CD4-positive, alpha-beta memory T cell (primary cell): ENCODE measurements at places on chromosomes 2 and 18. TPM values are rescaled to one million over a fixed set of nuclear protein-coding genes. Genes with fewer than 3 reads are reported as not detected.

- H3K27me3 ChIP-seq = no peaks in the 10 kb centered on the region
- H3K27ac ChIP-seq = no peak overlapping the region
- no peak overlapping the region for H3K4me3 ChIP-seq
Observed at GRCh38 chr2:189834059-189834458, 49.8 kb downstream of the PMS1 start.

The DPP4 gene
- total RNA-seq = 40.2 TPM

DNA sequence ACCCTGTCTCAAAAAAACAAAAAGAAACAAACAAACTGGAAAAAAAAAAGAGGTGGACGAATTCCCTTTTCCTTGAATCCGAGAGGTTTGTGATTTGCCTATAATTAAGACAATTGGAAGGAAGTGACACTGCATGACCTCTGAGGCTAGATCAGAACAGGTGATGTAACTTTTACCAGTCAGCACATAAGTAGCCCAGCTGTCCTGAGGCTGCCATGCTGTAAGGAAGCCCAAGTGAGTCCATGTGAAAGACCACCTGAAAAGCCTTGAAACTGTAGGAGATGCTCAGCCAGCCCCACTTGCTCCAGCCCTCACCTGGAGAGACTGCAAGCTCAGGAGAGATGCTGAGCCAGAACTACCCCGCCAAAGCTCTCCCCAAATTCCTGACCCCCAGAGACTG lies 166.8 kb downstream of the TGIF1 start:
- DNase-seq = no peak
- no peak overlapping the region for H3K27ac ChIP-seq
- H3K27me3 ChIP-seq = no peaks in the 10 kb centered on the region
- no peaks in the 10 kb centered on the region for H3K36me3 ChIP-seq

- no peaks in the 10 kb centered on the region for H3K27me3 ChIP-seq
- no peak overlapping the region for H3K27ac ChIP-seq
- DNase-seq = no peak
- H3K4me3 ChIP-seq = no peak overlapping the region
- H3K4me1 ChIP-seq = no peaks in the 10 kb centered on the region
Observed at GRCh38 chr2:51846796-51847195, 814.9 kb upstream of the NRXN1 start.

The DQX1 gene
- total RNA-seq = 0.44 TPM

The UGP2 gene
- total RNA-seq = 77.6 TPM

The YPEL5 gene
- 88.4 TPM for total RNA-seq

The NAT8 gene
- not detected for total RNA-seq

- H3K4me3 ChIP-seq = no peak overlapping the region
- no peak for DNase-seq
- H3K4me1 ChIP-seq = no peaks in the 10 kb centered on the region
- no peaks in the 10 kb centered on the region for H3K27me3 ChIP-seq
Observed at GRCh38 chr2:231909631-231910030, 16.6 kb downstream of the NPPC start.

DNA sequence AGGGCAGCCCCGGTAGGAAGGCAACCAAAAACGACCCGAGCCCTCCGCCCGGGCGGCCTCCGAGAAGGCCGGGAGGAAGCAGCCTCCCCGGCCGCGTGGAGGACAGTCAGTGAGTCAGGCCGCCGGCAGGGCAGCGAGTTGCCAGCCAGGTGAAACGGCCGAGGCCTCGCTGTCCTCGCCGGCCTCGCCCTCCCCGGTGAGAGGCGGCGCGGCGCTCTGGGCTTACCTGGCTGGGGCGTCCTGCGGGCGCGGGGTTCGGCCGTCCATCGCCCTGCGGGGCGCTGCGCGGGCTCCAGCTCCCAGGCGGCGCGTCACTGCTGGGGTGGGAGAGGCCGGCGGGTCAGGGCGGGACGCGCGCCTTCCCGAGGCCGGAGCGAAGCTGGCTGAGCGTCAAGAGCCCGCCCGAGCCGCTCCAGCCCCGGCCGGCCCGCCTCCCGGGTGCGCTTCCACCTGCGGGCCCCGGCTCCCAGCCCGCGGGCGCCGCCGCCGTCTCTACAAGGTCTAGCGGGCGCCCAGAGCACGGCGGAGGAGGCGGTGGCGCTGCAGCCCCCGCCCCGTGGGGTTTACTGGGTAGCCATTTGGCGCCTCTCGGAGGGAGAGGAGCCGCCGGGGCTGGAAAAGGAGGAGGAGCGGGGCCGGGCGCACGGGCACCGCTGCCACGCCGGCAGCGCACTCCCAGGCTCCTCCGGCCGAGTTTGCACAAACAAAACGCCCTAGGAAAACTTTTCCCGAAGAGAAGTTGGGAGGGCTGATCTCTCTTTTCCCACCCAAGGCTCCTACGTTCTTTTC lies 499 bp downstream of the COBLL1 start:
- no peak for DNase-seq
- H3K4me1 ChIP-seq = no peaks in the 10 kb centered on the region
- H3K36me3 ChIP-seq = no peaks in the 10 kb centered on the region
- no peaks in the 10 kb centered on the region for H3K27me3 ChIP-seq

The FBLN7 gene
- total RNA-seq = 34.3 TPM

DNA sequence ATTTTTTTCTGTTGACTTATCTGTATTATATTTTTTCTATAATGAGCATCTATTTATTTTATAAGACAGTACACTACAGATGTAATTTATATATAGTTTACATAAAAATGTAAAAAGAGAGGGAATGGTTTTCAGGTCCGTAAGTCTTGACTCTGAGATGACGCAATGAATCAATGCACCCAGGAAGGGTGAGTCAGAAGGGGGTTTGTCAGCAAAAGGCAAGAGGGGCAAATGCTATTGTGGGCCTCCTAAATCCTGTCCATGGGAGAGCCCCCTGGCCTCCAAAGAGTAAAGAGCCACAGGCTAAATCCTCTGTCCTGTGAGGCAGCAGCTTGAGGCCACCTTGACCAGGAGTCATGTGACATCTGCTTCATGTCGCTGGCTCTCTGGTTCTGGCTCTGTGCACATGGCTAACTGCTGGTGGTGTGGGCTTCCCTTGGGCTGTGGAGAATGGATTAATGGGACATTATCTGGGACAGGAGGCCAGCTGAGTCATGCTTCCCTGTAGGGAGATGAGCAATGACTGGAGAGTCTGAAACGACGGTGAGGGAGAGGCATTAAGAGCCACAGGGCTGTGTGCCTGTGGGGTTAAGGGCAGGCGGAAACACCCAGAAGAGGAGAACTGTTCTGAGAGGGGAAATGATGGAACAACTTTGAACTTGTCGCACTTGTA lies 22.8 kb upstream of the ASB18 start:
- H3K27me3 ChIP-seq = peaks cover 4% of the 10 kb centered on the region
- no peaks in the 10 kb centered on the region for H3K36me3 ChIP-seq
- H3K27ac ChIP-seq = no peak overlapping the region

The RNF144A gene
- 41.1 TPM for total RNA-seq

GRCh38 chr2:39506215-39506614 lies 69.1 kb upstream of the MAP4K3 start:
- H3K36me3 ChIP-seq = no peaks in the 10 kb centered on the region
- no peak overlapping the region for H3K27ac ChIP-seq
- DNase-seq = no peak
- H3K27me3 ChIP-seq = peaks cover 3% of the 10 kb centered on the region
- no peak overlapping the region for H3K4me3 ChIP-seq

The SLC9A4 gene
- total RNA-seq = not detected

GRCh38 chr2:12335131-12335530 lies 381.6 kb upstream of the TRIB2 start:
- no peaks in the 10 kb centered on the region for H3K27me3 ChIP-seq
- no peak for DNase-seq
- H3K4me3 ChIP-seq = no peak overlapping the region
- no peak overlapping the region for H3K27ac ChIP-seq
- peaks cover 5% of the 10 kb centered on the region for H3K4me1 ChIP-seq

- H3K27me3 ChIP-seq = no peaks in the 10 kb centered on the region
- H3K27ac ChIP-seq = no peak overlapping the region
- no peak for DNase-seq
- H3K4me1 ChIP-seq = peaks cover 12% of the 10 kb centered on the region
- H3K36me3 ChIP-seq = no peaks in the 10 kb centered on the region
- no peak overlapping the region for H3K4me3 ChIP-seq
Observed at GRCh38 chr2:37549598-37549997, 121.8 kb downstream of the CDC42EP3 start.

- H3K27me3 ChIP-seq = no peaks in the 10 kb centered on the region
- no peak for DNase-seq
- peaks cover 12% of the 10 kb centered on the region for H3K4me1 ChIP-seq
- H3K27ac ChIP-seq = no peak overlapping the region
Observed at GRCh38 chr2:238952261-238952919, 104.5 kb downstream of the TWIST2 start.

DNA sequence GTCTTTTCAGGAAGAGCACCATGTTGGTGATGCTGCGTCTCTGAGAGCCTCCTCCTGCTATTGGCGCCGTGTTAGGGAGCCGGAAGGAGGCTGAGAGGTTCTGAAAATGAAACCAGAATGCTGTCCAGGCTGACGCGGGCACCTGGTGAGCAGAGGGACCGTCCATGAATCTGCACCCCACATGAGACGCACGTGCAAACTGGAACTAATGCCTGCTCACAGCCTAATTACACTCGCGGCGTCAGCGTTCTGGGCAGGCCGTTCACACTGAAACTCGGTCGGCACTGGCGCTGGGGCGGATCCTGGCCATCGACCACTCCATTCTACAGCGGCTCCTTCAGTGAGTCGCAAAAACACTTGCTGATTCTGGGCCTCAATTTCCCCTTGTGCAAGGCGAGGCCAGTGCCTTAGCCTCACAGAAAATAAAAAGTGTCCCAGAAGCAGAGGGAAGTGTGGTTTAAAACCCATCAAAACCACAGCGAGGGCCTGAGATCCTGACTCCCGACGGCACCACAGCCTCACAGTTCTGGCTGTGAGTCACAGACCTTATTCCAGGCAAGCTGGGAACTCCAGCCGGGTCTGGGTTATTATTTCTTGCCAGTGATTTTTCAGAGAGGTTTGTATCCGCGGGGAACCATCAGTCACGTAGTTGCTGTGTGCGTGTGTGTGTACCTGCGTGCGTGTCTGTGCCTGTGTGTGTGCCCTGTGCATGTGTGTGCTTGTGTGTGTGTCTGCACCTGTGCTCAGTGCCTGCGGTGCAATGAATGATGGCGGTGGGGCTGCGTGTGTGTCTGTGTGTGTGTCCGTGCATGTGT lies 49.1 kb upstream of the CTDP1 start:
- H3K27ac ChIP-seq = no peak overlapping the region
- H3K4me1 ChIP-seq = no peaks in the 10 kb centered on the region
- DNase-seq = no peak
- no peak overlapping the region for H3K4me3 ChIP-seq
- no peaks in the 10 kb centered on the region for H3K27me3 ChIP-seq
- H3K36me3 ChIP-seq = no peaks in the 10 kb centered on the region

- no peak for DNase-seq
- no peaks in the 10 kb centered on the region for H3K27me3 ChIP-seq
- no peaks in the 10 kb centered on the region for H3K36me3 ChIP-seq
Observed at GRCh38 chr2:237720957-237721356, 77.6 kb upstream of the RBM44 start.

The CDCA7 gene
- 2.9 TPM for total RNA-seq

- no peak for DNase-seq
- H3K36me3 ChIP-seq = no peaks in the 10 kb centered on the region
- no peak overlapping the region for H3K4me3 ChIP-seq
- H3K27me3 ChIP-seq = no peaks in the 10 kb centered on the region
Observed at GRCh38 chr2:98709535-98709934, 21.4 kb downstream of the MGAT4A start.

- H3K27ac ChIP-seq = no peak overlapping the region
- H3K36me3 ChIP-seq = no peaks in the 10 kb centered on the region
- no peak overlapping the region for H3K4me3 ChIP-seq
Observed at GRCh38 chr2:80592106-80592505, 287.6 kb upstream of the LRRTM1 start.

DNA sequence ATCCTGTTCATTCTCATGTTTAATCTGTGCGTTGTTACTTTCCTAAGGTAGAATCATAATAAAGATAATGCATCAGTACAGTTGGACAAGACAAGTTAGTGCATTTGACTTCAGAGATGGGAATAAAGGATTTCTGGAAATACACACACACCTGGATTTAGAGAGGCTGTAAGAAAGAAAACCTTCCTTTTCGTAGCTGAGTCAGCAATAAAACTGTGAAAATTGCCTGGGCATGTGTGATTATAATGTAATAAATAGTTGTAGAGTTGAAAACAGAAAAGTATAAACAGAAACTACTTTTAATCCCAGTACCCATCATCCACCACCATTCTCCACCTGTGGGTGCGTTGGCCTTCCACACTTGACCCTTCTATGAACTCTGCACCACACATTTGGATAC lies 15.4 kb downstream of the CFAP53 start:
- DNase-seq = no peak
- no peak overlapping the region for H3K27ac ChIP-seq
- no peaks in the 10 kb centered on the region for H3K27me3 ChIP-seq
- no peak overlapping the region for H3K4me3 ChIP-seq
- H3K4me1 ChIP-seq = no peaks in the 10 kb centered on the region

The PKDCC gene
- not detected for total RNA-seq

- no peak overlapping the region for H3K4me3 ChIP-seq
- H3K36me3 ChIP-seq = no peaks in the 10 kb centered on the region
- H3K27ac ChIP-seq = no peak overlapping the region
- DNase-seq = no peak
Observed at GRCh38 chr2:70467831-70468779, 85.5 kb downstream of the TGFA start.

The SERPINB5 gene
- not detected for total RNA-seq

- no peaks in the 10 kb centered on the region for H3K36me3 ChIP-seq
- no peak overlapping the region for H3K27ac ChIP-seq
- DNase-seq = no peak
- no peaks in the 10 kb centered on the region for H3K4me1 ChIP-seq
Observed at GRCh38 chr2:6971502-6971901, 54.3 kb downstream of the RNF144A start.

DNA sequence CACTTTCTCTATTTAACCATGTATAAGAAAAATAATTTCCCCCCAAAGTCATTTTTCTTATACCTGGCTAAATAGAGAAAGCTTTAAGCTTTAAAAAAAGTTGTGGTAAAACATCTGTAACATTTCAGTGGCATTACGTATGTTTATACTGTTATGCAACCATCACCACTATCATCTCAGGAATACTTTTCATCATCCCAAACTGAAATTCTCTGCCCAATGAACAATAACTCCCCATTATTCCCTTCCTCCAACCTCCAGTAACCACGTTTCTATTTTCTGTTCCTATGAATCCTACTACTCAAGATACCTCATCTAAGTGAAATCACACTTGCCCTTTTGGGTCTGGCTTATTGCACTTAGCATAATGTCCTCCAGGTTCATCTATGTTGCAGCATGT lies 1.7 kb upstream of the SLC3A1 start:
- H3K4me3 ChIP-seq = no peak overlapping the region
- H3K27me3 ChIP-seq = no peaks in the 10 kb centered on the region
- DNase-seq = no peak

- no peaks in the 10 kb centered on the region for H3K27me3 ChIP-seq
- DNase-seq = no peak
- no peak overlapping the region for H3K4me3 ChIP-seq
- H3K4me1 ChIP-seq = peaks cover 24% of the 10 kb centered on the region
- H3K36me3 ChIP-seq = no peaks in the 10 kb centered on the region
- H3K27ac ChIP-seq = no peak overlapping the region
Observed at GRCh38 chr18:74368901-74369705, 53.5 kb downstream of the C18orf63 start.

DNA sequence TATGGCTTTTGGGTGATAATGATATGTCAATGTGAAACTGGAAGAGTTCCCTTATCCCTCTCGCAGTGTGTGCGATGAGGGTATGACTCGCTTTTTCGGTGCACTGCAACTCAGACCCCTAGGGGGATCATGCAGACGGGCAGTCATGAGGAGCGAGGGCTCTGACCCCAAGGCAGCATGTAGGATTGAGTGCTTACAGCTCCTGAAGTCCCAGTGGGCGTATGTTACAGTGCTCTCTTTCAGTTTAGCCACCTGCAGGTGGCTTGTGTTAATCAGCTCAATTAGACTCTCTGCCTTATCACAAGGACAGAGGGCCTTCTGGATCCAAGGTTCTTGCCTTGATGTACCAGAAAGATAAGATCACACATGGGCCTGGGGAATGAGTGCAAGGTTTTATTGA lies 1269.9 kb upstream of the GYPC start:
- DNase-seq = no peak
- H3K27ac ChIP-seq = no peak overlapping the region
- no peaks in the 10 kb centered on the region for H3K36me3 ChIP-seq

The PARD3B gene
- total RNA-seq = 1.2 TPM
